ENCODE measurements at places on chromosomes 4 and X.

DNA sequence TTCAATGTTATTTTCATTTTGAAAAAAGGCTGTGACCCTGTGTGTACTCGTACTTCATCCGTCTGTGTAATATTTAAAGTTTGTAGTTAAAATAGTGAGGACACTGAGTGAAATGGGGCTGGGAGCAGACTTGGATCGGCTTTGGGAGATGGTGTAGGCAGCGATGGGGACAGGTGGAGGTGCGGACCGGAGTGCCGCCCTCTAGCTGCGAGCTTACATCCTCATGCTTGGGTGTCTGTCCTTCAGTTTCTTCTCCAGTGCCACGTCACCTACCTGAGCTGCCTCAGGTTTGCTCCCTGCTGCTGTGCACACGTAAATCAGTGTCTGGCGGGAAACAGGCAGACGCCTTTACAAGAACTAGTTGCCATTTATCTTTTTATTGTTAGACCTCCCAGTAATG, 146.1 kb downstream of the GPR143 start:
- no peak for DNase-seq

DNA sequence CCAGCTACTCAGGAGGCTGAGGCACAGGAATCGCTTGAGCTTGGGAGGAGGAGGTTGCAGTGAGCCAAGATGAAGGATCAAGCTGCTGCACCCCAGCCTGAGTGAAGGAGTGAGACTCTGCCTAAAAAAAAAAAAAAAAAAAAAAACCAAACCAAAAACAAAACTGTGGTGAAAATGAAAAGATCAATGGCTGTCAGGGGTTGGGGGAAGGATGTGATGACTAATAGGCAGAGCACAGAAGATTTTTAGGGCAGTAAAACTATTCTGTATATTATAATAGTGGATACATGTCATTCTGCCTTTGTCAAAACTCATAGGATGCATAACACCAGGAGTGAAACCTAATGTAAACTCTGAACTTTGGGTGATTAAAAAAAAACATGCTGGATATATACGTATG, 69.9 kb upstream of the ELOVL6 start:
- no peak for DNase-seq

DNA sequence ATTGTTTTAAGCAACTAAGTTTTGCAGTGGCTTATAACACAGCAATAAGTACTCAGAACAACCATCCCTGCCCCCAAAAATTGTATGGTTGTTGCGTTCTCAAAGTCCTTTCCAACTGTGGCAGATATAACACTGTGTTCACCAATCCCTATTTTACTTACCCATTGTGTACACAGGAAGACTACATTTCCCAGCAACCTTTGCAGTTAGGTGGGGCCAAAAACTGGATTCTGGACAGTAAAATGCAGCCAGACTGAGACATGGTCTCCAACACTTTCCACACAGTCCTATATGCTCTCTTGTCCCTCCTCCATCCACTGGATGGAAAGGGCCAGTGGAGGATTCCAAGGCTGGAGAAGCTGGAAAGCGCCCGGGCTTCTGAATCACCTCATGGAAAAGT, 523.6 kb downstream of the BCOR start:
- no peak for DNase-seq

DNA sequence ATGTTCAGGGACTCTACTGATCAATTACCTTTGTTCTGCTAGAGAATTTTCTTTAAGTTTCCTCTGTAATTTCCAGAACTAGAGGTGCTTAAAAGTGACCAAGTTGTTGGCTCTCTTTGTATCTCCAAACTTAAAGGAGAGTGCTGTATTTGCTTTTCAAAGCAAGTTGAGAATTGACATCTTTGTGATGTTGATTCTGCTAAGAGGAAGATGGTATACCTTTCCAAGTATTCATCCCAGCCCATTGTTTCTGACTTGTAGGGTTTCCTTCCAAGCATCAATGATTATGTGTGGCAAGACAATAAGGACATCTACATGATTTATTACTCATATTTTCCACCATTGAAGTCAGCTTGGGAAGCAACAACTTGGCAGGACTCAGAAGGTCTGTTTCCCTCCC, 190.6 kb downstream of the GC start:
- DNase-seq = no peak

- DNase-seq = no peak
These were observed 8.8 kb downstream of the TAPT1 start for GRCh38 chr4:16217300-16218051.

DNA sequence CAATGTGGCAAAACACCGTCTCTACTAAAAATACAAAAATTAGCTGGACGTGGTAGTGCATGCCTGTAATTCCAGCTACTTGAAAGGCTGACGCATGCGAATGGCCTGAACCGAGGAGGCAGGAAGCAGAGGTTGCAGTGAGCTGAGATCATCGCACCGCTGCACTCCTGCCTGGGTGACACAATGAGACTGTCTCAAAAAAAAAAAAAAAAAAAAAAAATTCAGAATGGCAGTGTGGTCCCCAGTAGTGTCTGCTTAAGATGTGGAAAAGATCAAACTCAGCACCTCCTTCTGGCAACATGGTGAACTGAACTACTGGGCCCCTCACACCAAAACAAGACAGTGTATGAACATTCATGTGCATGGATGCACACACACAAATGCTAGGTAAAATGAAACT, 32.2 kb downstream of the SMS start:
- no peak for DNase-seq

GRCh38 chr4:80097400-80098177, 24.6 kb upstream of the ANTXR2 start:
- DNase-seq = no peak

DNA sequence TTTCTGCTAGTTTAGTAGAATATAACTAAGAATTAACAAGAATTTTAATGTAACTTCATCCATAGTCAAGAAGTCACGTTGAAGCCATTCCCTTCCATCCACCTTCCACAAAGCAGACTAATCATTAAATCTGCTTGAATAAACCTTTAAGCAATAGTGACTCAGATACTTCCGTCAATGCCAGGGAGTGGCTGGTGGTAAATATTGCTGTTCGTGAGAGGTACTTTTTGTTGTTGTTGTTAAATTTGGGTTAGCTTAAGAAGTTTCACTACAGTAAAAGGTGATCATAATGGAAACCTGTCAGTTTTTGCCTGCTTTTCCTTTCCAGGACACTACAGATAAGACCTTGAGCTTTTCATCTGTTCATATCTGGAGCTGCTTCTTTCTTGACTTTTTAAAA, 316.3 kb downstream of the TMA16 start:
- DNase-seq = no peak

DNA sequence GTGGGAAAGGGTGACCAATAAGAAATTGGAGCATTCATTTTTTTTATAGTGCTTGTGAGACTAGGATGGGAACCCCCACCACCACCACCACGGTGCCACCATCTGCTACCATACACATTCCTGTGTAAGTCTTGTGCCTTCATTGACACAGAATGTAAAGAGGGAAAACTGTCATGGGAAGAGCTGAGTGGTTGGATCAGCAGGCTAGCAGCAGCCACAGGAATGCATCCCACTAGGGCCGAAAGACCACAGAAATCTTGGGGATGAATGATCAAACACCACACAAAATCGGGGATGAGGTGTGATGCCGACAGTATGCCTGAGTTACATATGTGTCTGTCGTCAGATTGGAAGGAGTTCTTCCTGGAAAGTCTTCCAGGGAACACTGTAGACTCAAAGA, 69.2 kb downstream of the SRPX start:
- DNase-seq = no peak

GRCh38 chrX:19543951-19544381, 28.7 kb upstream of the MAP3K15 start:
- DNase-seq = no peak

DNA sequence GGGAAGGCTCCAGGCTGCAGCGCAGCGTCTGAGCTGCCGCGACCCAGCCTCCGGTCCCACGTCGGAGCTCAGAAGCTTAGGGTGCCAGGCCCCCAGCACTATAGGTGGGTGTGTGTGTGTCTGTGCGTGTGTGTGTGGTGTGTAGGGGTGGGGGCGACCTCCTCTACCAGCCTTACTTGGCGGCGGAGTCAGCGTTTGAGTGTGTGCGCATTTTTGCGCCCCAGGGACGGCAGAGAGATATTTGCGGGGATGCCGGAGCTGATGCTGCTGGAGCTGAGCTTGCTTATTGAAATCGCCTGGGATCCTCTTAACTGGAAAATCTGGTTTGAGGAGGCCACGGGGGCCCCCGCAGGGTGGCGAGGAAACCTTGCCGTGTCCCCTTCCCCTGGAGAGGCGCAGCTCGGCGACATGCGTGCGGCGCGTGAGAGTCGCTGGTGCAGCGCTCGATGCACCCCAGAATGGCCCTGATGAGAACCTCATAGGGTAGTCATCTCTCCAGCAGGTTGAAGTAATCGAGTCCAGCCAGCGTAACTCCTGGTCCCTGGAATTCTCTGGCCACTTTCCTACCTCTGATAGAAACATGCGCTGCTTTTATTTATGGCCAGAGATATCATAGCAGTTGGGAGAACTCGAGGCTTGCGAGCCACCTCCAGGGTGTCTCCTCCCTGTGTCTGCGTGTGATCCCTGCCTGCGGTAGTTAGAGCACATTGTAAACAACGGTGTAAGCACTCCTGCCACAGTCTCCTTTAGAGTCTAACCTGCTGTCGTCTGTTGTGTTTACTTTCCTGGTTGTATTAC, 2.7 kb downstream of the ADGRL3 start:
- DNase-seq = no peak

- DNase-seq = no peak
These were observed 228.5 kb downstream of the STIM2 start for GRCh38 chr4:27089186-27089585.

GRCh38 chrX:15870310-15870709, 15.7 kb upstream of the AP1S2 start:
- DNase-seq = no peak

- DNase-seq = no peak
These were observed 31.2 kb downstream of the CCNI start for GRCh38 chr4:77044461-77045150.

DNA sequence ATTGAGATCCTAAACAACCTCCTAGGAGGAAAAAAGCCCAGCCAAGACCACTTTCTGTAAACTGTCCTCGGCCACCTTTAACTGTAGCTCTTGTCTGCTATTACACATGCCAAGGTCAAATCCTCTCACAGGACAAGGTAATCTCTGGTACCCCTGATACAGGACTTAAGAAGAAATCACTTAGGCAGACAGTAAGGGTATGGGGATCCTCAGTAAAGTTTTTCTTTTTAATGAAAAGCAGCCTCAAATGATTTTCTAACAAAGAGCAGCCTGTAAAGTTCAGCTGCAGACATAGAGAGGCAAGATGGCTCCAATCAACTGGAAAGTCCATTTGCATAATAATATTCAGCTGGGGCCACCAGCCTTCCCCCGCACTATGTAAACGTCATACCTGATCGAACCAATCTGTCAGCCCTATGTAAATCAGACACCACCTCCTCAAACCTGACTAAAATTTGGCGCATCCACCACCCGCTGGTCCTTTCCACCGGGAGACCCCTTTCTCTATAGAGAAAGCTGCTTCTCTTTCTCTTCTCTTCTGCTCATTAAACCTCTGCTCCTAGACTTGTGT, 14.6 kb upstream of the MPP1 start:
- no peak for DNase-seq

DNA sequence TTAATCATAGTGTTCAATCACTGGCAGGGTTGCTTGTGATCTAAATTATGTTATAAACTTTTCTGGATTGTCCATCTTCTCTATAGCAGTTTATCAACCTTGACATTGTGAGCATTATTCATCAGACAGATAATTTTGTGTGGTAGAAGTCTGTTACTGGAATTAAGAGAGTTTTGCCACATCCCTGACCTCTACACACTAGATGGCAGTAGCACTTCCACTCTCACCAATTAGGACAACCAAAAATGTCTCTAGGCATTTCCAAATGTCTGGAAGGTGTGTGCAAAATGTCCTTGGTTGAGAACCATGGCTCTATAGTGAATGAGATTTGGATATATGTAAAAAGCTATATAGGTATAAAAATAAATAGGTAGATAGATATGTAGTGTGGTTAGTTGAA, 324.1 kb upstream of the FAM47C start:
- DNase-seq = no peak

GRCh38 chrX:71000139-71000538, 68.0 kb downstream of the SNX12 start:
- DNase-seq = no peak

GRCh38 chr4:7063362-7063761, 4.5 kb downstream of the GRPEL1 start:
- DNase-seq = no peak

GRCh38 chr4:15021946-15022345, 19.7 kb downstream of the CPEB2 start:
- DNase-seq = no peak

GRCh38 chrX:25968920-25969319, 169.2 kb upstream of the MAGEB18 start:
- DNase-seq = no peak

GRCh38 chr4:89334311-89334710, 26.7 kb upstream of the GPRIN3 start:
- DNase-seq = no peak

- DNase-seq = no peak
These were observed 30.1 kb upstream of the IQCM start for GRCh38 chr4:149845743-149846142.

GRCh38 chr4:38169524-38169923, 209.3 kb downstream of the PTTG2 start:
- DNase-seq = no peak

GRCh38 chr4:31351695-31352094, 631.5 kb downstream of the PCDH7 start:
- no peak for DNase-seq

- DNase-seq = no peak
These were observed 50.8 kb downstream of the PPEF1 start for GRCh38 chrX:18757956-18758932.

- DNase-seq = no peak
These were observed 407.3 kb downstream of the PCDH18 start for GRCh38 chr4:137125011-137125410.

DNA sequence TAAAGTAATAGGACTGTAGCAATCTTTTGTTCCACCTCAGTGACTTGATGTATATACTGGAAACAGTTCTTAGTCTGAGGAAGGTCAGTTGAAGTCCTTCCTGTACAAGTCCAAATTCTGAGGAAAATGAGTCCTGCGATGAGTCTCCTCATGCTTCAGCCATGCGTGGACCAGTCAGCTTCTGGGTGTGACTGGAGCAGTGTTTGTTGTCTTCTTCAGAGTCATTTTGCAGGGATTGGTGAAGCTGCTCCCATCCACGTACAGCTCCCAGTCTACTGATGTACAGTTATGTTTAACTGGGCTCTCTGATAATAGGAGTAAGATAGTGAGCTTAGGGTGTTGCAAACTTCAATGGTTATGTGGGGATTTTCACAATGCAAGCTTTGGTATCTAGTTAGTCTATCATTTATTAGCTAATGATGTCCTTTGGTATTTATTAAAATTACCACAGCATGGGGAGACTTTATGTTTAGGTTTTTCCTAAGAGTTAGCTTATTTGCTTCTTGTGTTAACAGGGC, 3.4 kb downstream of the UGT2B17 start:
- DNase-seq = no peak

DNA sequence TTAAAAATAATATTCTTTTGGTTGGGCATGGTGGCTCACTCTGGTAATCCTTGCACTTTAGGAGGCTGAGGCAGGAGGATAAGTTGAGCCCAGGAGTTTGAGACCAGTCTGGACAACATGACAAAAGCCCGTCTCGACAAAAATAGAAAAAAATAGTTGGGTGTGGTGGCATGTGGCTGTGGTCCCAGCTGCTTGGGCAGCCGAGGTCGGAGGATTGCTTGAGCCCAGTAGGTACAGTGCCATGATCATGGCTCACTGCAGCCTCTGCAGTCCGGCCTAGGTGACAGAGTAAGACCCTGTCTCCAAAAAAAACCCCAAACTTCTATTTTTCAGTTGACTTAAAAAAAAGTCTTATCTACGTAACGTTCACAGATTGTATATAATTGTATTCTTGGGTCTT, 23.9 kb downstream of the UBE2K start:
- no peak for DNase-seq

GRCh38 chr4:1804638-1805492, 11.8 kb downstream of the FGFR3 start:
- no peak for DNase-seq
